ENCODE measurements at places on chromosomes 6 and 20.
A peak's percentile ranks its signal among the peaks of the same experiment; 100 is the strongest.

GRCh38 chr20:13418263-13419229 is 197.5 kb downstream of the ISM1 start:
- no peak for DNase-seq

- no peak for DNase-seq
Measured at GRCh38 chr20:1775117-1775516, 117.5 kb upstream of the SIRPG start.

DNA sequence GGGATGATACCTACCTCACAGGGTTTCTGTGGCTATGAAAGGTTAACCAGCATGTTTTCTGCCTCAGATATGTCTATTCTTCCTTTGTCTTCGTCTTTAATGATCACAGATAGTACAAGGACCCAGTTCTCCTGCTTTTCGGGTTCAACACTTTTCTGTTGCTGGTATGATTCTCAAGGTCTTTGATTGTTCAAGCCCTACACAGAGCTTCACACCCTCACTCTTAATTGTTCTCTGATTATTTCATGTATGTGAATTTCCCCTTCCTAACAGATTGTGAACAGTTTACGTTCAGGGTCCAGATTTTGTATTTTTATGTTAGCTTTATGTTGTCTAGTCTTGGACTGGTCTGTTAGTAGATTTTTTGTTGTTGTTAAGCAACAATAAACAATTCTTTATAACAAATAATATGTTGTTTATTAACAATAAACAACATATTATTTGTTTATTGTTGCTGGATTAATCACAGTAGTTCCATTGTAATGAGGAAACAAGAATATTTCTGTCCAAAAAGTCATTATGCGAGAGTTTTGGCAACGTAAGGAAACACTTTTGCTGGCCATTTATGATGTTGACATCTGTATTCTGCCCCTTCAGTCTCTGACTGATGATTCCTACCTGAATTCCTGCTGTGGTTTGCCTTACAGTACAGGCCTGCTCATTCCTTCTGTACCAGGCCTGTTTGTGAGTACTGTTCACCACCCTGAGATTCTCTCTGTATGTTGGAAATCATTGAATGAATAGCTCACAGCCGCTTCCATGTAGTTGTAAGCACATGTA is 27.2 kb upstream of the TULP4 start:
- DNase-seq = no peak

DNA sequence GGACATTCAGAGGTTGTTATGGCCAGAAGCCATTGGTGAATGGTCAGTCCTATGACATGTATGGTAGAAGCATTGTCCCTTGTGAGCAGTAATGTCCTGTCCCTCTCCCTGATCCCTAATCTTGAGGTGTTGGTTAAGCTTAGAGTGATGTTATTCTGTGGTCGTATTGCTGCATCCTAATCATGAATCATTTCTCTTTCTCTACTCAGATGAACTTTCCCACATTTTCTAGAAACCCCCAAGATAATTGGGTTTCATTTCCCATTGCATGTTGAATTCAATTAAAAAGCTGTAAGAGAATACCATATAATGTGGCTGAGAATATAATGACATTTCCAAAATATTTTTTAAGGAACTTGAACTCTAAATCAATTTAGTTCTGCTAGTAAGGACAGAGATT is 175.1 kb downstream of the PLCB4 start:
- DNase-seq = no peak

DNA sequence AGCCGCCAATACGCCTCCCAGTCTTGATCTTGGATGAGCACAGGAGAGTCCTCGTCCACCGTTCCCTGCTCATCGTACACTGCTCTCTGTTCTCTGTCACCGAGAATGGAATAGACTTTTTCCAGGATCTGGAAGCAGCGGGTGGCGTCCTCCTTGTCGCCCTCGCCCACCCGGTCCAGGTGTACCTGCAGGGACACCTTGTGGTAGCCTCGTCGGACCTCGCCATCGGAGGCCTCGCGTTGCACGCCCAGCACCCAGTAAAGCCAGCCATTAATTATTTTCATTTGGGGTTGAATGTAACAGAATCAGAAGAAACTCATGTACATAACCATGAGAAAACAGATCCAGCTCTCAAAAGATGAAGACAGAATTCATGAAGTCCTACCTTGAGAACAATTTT is 59.9 kb downstream of the JAG1 start:
- DNase-seq = no peak

GRCh38 chr6:113782636-113783035 is 74.5 kb upstream of the MARCKS start:
- no peak for DNase-seq

DNA sequence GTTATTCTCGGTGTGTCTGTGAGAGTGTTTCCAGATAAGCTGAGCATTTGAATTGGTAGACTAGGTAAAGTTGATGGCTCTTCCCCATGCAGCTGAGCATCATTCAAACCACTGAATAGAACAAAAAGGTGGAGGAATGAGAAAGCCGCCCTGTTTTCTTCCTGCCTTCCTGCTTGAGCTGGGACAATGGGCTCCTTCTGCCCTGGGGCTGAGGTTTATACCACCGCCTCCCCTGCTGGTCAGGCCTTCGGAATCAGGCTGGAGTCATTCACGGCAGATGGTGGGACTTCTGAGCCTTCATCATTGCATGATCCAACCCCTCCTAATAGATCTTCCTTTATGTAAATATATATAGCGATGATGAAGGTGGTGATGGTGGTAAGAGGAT is 124.9 kb downstream of the ANKRD60 start:
- DNase-seq = no peak

DNA sequence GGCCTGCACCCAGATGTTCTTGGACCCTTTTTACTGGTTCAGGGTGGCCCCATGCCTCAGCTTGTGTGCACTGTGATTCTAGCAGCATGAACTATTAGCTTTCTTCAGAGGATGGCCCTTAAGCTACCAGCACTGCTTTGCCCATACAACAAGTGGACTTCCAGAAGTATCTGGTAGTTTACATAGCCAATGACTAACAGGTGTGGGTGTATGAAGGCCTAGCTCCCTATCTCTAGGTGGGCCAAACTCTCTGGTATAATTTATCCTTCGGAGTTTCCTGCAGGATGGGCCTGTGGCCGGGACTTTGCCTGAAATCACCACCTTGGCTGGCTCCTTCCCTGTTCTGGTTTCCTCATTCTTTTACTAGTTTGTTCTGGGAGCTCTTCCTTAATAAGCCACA is 26.1 kb upstream of the JAG1 start:
- no peak for DNase-seq

- DNase-seq = no peak
Measured at GRCh38 chr6:69164564-69165229, 529.6 kb downstream of the ADGRB3 start.

GRCh38 chr6:5335020-5335419 is 73.7 kb downstream of the FARS2 start:
- DNase-seq = peak; percentile 9

DNA sequence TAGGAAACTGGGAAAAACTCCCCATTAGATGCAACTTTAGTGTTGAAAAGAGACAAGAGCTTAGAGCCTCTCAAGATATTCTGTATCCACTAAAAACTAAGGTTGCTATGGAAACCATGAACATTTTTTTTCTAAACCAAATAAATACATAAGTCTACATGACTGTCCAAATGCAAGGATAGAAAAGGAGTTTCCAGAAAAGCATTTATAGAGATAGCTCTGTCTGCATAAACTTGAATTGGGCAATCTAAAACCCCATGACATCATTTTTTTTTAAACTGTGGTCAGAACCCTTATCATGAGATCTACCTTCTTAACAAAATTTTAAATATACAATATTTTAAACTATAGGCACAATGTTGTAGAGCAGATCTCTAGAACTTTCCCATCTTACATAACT is 36.4 kb upstream of the FAM83B start:
- no peak for DNase-seq

DNA sequence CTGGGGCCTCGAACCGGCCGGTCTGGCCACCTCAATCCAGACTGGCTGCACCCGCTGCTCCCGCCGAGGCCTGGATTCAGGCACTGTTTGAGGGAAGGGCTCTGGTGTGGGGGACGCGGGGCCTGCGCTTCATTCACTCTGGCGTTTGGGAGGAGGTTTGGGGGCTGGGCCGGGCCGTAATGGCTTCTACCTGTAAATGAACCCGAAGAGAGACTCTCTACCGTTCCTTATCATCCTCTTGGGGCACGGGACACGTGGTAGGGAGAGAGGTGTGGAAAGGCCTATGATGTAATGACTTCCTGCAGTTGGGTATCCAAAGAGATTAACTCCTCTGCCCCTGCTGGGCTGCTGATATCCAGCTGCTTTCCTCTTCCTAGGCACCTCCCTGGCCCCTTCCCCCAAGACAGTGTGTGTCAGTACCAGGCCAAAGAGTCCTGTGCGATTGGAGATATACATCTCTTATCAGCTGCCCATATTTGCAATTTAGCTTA is 1.8 kb downstream of the FOXO3 start:
- DNase-seq = no peak

DNA sequence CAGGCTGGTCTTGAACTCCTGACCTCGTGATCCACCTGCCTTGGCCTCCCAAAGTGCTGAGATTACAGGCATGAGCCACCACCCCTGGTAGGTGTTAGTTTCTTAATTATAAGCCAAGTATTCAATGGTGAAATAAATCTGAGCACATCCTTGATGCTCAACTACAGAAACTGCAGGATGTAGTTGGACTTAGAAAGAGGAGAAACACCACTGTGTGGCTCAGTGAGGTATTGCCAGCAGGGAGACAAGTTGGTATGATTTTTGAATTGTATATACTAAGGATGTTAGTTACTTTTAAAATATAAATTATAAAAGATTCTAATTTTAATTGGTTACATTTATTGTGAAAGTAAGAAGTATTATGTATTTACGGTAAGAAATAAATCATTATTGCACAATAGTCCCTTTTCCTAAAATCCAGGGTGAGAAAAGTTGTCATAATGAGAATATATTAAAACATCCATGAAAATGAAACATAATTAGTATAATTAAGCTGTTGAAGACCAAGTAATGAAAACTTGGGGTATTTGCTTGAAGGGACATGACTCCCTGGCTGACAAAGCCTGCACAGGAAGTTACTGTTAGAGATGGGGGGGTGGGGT is 17.6 kb downstream of the SLC18B1 start:
- no peak for DNase-seq

GRCh38 chr6:37097335-37097734 is 72.6 kb upstream of the PIM1 start:
- DNase-seq = no peak

DNA sequence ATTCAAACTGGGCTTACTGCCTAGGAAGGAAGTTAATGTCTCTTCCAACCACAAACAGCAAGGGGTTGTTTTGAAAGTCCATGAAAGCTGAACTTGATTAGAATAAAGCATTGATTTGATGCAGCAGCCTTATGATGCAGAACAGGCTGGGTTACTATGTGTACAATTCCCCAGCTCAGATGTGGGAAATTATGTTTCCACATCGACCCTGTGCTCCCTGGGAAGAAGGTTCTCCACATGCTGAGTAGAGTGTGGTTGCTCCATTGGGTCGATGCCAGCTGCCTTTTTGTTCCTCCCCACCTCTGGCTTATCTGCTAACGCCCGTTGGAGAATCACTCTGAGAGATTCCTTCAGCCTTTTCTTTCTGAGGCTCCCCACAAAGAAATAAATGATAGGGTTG is 1.2 kb downstream of the MAS1L start:
- no peak for DNase-seq

DNA sequence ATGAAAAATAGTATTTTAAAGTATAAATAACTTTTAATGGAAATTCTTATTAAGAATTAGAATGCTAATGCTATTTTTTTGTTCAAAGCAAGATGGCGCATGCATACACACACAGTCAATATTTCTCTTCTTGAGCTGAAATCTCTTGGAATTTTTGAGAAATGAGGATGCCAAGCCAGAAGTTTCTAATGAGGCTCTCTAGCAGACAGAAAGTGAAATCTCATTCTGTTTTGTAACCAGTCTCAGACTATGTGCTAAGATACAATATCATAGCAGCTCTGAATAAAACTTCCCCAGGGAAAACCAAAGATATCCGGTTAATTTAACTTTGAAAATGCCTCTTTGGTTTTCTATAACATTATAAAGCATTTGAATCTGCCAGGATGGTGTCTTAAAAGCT is 97.2 kb upstream of the HDAC2 start:
- no peak for DNase-seq

DNA sequence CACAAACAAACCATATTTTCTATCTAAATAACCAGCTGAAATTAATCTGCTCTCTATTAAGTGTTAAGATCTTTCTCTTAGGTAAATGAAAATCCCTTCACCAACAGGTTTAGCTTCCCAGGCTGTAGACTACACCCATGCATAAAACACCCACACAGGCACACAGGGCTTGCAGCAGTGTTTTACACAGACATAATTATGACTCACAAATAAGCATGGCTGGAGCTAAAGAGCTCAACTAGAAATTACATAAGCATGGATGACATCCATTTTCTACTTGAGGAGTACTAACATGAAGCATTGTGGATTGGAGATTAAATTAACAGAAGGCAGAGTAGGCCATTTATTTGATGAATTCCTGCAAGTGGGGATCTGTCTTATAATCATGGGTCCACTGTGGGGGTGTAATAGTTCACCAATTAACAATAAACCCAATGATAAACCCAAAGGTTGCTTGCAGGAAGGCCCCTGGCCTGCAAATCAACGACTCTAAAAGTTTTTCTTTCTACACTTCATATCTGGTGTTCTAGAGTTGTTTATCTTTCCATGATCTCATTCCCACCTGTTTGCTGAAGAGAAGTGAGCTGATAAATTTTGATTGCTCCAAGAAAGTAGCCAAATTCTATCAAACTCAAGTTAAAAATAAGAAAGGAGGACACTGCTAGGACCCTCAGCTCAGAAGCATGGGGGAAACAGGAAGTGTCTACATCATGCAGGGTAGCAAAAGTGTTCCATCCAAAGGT is 33.8 kb upstream of the E2F3 start:
- no peak for DNase-seq

DNA sequence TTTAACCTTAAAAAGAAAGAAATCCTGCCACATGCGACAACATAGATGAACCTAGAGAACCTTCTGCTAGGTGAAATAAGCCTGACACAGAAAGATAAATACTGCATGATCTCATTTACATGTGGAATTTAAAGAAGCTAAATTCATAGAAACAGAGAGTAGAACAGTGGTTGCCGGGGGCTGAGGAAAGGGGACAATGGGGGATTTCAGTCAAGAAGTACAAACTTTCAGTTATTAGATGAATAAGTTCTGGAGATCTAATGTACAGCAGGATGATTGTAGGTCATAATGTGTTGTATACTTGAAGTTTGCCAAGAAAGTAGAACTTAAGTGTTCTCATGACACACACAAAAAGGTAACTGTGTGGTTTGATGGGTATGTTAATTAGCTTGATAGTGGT is 204.3 kb upstream of the PRSS16 start:
- no peak for DNase-seq

- no peak for DNase-seq
Measured at GRCh38 chr6:116405138-116405537, 34.4 kb downstream of the DSE start.

DNA sequence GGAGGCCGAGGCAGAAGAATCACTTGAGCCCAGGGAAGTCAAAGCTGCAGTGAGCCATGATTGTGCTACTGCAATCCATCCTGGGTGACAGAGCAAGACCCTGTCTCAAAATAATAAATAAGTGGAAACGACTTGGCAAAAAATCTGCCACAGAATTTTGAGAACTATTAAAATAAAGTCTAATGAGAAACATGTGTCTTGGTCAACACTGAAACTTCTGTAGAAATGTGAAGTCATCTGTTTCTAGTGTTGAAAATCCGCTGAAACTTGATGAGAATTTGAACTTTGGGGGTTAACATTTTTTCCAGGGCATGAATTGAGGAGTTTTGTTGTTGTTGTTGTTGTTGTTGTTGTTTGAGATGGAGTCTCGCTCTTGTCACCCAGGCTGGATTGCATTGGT is 29.0 kb upstream of the BCLAF1 start:
- DNase-seq = no peak

- DNase-seq = no peak
Measured at GRCh38 chr6:117465691-117466090, 16.8 kb upstream of the DCBLD1 start.

GRCh38 chr6:110689275-110689935 is 125.9 kb downstream of the CDK19 start:
- no peak for DNase-seq
